ENCODE measurements at places on chromosomes 1 and 21.

GRCh38 chr1:212317916-212318315 lies 32.7 kb downstream of the PPP2R5A start:
- no peak for DNase-seq

DNA sequence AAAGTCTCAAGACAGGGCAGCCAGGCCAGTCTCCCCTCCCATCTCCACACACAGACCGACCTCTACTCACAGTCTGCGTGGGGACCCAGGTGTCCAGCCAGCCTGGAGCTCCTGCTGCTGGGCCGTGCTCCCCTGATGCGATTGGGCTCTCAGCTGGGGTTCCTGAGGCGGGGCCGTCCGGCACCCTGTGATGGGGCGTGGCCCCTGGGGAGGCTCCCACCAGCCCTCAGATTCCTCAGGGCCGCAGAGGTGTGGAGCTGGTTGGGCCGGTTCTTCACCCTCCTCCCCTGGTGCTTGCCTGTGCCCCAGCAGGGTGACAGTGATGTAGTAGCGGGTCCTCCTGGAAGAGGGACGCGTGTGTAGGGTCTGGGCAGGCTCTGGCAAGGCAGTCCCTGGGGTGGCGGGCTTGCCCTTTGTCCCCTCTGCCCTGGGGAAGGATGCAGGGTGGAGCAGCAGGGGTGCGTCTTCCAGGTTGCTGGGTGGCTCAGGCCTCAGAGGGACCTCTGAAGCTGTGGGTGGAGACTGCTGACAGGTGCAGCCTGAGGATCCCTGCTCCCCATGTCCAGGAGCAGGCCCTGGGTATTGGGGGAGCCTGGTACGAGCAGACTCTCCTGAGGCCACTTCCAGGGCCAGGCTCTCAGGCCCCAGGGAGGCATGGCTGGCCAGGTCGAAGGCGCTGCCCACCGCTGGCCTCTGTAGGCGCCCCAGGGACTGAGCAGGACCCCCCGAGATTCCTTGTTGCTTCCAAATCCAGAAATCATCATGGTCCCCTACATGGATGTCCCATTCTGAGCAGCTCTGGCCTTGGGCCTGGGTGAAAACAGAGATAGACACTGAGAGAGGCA lies at the start of gene CRYBG2:
CRYBG2 (minus strand) TSS at position 155 of the 845 bp plus-strand sequence. CDS start 7,473 bp downstream, outside the sequence.
- no peak for DNase-seq

DNA sequence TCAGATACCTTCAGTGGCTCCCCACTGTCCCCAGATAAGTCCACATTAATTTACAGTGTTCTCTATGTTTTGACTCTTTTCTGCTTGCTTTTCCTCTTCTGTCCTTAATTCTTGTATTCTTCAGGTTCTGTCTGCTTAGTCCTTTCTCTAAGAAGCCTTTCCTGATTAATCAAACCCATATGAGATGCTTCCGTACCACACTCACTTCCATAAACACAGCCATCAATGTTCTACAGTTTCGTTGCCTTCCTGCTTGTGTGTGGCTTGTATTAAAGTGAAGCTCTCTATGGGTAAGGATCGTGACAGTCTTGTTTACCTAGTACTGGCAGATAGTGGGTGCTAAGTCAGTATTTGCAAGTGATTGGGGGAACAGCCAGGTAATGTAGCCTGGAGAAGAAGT lies 75.9 kb downstream of the PRDM2 start:
- no peak for DNase-seq

DNA sequence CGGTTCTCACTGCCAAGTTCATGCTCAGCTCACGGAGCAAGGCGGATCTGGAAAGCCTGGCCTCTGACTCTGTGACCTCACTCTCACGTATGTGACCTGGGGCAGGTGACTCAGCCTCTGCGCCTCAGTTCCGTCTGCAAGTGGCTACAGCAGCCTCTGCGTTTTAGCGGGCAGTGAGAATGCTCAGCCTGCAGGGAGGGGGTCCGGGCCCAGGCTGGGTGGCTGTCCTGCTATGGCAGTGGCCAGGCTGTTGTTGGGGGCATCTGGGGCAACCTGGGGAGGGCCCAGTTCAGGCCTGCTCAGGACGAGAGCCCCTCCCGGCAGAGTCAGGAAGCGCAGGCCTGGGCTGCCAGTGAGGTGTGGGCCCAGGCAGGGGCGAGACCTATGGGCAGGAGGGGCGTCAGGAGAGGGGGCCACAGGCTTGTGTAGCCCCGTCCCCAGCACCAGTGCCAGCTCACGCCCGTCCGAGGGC lies 27.9 kb downstream of the ARHGEF16 start:
- DNase-seq, result no peak

- no peak for DNase-seq
Observed at GRCh38 chr1:110594456-110595352, 11.5 kb downstream of the KCNA2 start.

DNA sequence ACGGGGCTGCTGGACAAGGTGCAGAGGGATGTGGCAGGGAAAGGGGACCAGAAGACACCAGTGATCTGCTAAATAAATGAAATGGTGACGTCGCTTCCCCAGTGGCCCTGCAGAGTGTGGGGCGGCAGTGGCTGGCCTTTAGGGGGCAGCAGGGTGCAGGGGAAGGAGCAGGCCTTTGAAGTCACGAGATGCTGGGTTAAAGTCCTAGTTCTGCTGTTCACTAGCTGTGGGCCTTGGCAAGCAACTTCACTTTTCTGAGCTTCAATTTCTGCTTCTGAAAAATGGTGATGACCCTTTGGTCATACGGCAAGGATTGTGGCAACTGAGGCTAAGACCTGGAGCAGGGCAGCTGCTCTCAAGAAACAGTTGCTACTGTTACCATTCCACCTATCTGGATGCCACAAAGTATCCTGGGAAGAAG lies 9.2 kb upstream of the GALE start:
- DNase-seq, result peak; percentile 10

GRCh38 chr1:17447501-17447992 lies 8.1 kb upstream of the RCC2 start:
- no peak for DNase-seq
